ENCODE measurements at places on chromosomes 6 and 20.

- DNase-seq, result no peak
Observed at GRCh38 chr6:168734523-168734922, 293.5 kb downstream of the SMOC2 start.

DNA sequence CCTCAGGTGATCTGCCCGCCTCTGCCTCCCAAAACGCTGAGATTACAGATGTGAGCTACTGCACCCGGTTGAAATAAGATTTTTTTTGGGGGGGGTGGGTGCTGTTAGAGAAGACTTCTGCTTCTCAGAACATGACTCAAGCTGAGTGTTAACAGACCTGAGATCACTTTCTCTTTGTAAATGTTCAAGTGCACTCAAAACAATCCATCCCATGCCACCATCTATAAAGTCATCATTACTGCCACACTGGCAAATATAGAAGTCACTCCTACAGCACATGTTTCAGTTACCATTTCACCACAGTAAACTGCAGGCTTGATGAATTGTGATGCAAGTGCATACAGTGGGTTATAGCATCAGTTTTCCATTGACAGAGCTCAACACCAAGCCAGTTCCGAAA is 9.0 kb downstream of the VPS16 start:
- DNase-seq, result no peak

DNA sequence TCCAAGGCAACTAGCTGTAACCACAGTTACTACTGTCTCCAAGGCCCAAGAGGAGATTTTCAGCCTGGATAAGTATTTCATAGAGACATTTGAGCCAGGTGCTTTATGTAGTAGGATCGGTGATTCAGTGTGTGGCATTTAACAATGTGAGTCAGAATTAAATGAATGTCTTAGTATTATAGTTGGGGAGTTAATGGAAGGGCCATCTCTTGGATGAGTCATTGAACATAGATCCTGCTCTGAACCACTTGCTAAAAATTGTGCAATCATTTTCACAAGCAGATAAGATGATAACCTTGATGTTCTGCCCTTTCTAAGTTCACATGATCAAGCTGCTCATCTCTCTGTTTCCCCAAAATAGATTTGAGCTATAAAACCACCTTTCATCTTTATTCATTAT is 668.9 kb upstream of the CITED2 start:
- DNase-seq, result no peak

GRCh38 chr6:10567256-10568026 is 46.3 kb downstream of the GCNT2 start:
- DNase-seq, result no peak

DNA sequence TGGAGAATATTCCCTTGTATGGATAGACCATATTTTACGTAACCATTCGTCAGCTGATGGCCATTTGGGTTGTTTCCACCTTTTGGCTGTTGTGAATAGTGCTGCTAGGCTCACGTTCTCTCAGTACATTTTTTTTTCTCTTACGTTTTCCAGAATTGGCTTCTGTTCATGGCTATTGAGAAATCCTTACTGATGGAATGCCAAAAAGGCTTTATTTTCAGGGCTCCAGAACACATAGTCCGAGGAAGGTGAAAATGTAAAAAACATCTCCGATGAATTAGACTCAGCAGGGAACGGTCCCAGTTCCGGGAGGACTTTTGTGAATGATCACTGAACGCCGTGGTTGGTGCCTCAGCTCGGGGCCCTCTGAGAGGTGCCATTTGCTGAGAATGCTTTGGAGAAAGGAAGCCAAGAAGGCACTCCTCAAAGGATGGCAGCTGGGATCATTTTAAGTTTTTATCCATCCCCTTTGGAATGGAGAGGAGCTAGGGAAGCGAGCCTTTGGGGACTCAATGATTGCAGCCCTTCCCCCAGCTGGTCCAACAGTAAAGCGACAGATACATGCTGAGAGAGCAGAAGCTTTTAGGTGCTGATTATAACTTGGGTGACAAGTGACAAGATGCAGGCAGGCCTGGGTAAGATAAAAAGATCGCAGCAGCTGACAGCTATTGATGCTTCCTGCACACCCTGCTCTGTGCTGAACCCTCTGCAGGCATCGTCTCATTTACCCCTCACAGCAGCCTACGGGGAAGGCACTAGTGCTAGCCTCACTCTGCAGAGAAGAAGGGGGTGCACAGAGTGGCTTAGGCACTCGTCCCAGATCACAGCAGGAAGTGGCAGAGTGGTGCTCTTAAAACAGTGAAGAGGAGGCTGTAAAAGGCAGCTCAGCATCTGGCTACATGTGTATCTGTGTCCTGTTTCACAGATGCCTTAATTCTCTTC is 133.4 kb upstream of the KCNG1 start:
- DNase-seq, result peak; percentile 55

DNA sequence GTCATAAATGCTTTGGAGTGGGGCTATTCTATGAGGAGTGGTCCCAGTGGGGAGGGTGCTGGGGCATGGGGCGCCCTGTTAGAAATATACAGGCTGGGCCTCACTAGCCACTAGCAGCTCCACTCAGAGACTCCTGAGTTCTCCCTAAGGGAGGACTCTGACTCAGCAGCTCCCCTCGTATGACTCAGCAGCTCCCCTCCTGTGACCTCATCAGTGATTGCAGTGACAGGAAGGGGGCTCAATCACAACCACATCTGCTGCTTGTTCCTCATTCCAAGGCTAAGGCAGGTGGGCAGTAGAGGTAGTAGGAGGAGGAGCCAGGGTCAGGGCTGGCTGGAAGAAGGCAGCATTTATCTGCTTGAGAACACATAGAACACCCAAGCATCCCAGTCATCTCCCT is 73.7 kb downstream of the PRND start:
- no peak for DNase-seq

DNA sequence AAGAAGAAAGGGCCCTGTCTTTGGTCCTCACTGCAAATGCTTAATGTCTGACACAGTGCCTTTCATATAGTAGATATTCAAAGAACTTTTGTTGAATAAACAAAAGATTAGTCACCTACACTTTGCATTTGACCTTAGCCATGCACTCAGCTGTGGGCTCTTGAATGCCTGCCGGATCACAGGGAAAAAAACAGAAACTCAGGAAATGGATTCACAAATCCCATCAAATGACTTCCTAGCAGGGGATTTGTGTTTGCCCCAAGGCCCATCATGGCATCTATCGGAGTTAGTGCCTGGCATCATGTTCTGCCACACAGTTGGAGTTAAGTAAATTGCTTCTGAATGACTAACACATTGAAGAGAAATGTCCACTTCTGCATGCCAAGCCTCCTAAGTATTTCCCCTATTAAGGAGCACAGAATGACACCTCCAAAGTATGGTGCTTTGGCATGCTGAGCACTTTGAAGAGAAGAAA is 72.3 kb upstream of the DST start:
- DNase-seq, result no peak

DNA sequence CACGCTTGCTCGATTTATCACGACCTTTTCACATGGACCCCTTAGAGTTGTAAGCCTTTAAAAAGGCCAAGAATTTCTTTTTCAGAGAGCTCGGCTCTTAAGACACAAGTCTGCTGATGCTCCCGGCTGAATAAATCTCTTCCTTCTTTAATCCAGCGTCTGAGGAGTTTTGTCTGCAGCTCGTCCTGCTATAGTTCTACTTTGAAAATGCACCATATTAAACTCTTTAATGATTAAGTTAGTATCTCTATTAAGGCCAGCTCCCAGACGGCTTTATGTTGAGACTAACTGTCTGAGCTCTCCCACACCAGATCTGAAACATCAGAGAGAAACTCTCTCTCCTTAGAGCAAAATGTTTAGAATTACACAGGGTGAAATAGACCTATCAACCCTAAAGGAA is 18.0 kb upstream of the GSTA3 start:
- DNase-seq, result no peak

DNA sequence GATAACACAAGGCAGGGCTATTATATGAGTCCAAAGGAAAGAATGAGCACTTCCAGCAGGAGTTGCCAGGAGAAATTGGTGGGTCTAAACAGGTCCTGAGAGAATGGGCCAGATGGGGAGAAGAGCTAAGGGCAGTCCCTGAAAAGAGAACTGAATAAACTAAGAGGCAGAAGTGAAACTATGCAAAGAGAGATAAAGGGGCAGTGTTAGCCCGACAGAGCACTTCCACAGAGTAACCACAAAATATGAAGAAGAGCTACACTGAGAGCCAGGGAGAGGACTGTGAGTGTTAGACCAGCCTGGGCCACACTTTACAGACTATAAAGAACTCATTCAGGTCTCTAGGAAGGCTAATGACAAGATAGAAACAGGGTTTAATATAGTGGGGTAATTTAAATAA is 43.8 kb downstream of the RALGAPA2 start:
- no peak for DNase-seq

- no peak for DNase-seq
Observed at GRCh38 chr6:56690519-56691285, 48.0 kb upstream of the DST start.

DNA sequence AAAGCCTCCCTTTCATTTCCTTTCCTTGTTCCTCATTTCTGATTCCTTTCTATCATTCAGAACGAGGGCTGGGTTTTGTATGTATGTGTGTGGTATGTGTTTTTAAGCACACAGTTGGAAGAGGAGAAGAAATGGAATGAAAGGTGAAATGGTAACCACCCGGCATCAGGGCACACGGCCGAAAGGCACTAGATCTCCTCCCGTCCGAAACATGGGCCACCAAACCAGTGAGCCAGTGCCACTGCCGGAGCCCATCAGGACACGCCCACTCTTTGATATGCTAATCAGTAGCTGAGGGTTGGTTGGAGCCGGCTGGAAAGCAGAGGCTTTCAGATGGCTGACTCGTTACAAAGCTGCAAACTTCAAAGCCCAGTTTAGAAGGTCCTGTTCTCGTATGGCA is 228.6 kb upstream of the JARID2 start:
- no peak for DNase-seq
